ENCODE measurements at places on chromosomes 5 and 9.

GRCh38 chr5:74762599-74762998 is 4.3 kb downstream of the GFM2 start:
- DNase-seq, result no peak

GRCh38 chr9:96150324-96151227 is 151.4 kb downstream of the HSD17B3 start:
- peak; percentile 41 for DNase-seq

GRCh38 chr9:74800226-74800625 is 87.5 kb downstream of the TRPM6 start:
- no peak for DNase-seq

GRCh38 chr5:1152156-1152555 is 40.3 kb upstream of the SLC12A7 start:
- peak; percentile 32 for DNase-seq

GRCh38 chr5:113118298-113118697 is 141.7 kb downstream of the DCP2 start:
- DNase-seq, result no peak

GRCh38 chr5:143515829-143516228 is 112.3 kb upstream of the NR3C1 start:
- DNase-seq, result no peak

DNA sequence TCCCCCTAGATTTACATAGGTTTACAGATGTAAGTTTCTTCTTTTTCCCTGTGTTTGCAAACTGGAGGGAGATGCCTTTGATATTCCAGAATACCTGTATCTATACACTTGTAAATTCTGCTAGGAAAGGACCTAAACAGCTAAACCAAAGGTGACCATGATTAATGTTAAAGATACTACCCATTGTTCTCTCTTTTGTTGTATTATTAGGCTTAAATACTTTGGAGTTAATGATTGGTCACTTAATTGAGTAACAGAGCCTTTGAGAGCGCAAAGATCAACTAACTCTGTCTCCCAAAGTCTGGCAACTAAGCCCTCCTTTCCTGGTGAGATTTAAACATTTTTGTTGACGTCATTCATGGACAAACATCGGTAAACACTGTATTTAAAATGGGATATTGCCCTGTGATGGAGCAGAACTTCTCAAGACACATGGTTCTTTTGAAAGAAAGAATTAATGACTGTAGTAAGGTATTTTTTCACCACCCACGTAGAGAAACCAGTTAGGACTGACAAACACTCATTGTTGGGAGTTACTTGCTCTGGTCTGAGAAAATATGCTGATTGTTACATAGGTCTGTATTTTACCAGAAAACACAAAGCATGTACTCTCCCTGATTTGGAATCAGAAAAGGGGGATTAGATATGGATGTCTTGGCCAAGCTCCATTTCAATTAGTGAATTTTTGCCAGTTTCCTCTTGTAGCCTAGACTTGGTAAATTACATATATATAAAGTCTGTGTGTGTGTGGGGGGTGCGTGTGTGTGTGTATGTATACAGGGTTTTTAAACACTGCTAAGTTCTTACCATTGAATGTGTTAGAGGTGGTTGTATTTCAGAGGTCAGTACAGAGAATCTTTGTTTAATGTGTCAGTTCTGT is 4.6 kb downstream of the VCAN start:
- no peak for DNase-seq

DNA sequence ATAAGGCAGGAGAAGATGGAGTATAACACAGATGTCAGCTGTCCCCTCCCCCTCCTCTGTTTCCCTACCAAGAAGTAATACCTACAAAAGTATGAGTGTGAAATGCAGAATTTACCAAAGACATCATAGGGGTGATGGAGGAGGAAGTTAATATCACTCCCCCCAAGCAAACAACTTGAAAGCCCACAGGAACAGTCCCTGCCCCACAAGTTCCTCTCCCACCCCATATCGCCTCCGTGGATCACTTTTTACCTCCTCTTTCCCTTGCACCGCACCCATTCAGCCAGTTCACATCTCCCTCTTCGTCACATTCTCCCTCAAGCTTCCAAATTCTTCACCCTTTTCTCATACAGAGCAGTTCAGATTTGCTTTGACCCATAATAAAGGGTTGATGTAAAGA is 7.0 kb upstream of the SIL1 start:
- DNase-seq, result no peak

DNA sequence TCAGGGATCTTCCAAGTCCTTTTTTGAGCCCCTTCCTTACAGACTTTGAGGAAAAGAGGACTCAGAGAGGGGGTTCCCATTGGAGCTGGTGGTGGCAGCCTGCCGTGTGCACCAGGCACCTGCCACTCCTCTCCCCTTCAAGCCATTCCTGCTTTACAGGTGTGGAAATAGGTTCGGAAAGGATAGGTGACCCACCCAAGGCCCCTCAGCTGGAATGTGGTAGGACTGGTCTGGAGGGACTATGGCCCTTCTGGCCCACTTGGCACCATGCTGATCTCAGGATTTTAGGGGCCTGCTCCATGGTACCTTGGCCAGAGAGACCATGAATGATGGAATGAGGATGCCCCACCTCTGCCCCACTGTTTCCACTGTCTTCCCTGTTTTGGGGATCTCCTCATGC is 1.4 kb downstream of the GALNT12 start:
- DNase-seq, result no peak

DNA sequence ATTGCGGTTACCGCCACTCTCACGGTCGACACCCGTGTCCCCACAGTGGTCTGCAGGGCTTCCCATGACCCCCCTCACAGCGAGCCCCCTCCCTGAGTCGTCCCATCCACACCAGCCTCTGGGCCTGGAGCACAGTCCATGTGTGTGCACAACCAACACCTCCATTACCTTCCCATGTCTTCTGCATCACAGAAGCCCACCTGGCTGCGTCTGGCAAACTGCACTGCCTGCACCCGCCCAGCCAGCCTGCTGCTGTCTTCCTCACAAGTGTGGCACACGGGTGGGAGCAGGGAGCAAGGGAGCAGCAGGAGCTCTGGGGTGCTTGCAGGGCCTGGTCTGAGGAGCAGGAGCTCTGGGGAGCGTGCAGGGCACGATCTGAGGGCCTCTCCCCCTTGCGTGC is 415.3 kb upstream of the IRX4 start:
- no peak for DNase-seq

DNA sequence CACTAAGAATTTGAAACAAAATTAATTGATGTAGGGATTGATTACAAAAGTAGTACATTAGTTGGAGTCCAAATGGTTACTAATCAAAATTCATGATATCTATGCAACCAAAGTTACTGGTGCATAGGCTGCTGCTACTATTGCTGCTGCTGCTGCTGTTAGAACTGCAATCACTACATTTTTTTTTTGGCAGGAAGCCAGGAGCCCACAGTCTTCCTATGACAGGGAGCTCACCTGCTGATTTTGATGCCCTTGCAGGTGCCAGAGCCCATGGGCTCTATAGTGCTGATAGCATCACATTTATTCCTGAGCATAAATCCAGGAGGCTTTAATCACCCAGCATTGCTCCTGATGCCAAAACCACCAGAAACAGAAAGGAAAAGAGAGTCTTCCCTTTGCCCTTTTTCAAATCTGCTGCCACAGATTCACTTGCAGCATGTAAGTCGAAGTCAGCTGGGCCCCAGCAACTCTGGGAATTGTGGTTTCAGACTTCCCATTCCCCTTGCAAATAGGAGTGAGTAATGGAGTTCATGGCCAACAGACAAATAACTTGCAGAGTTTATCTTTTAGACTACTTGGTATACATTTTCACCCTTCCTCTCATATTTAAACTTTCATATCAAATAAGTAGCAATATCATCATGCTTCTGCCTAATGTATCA is 17.6 kb downstream of the SLCO6A1 start:
- DNase-seq, result no peak

DNA sequence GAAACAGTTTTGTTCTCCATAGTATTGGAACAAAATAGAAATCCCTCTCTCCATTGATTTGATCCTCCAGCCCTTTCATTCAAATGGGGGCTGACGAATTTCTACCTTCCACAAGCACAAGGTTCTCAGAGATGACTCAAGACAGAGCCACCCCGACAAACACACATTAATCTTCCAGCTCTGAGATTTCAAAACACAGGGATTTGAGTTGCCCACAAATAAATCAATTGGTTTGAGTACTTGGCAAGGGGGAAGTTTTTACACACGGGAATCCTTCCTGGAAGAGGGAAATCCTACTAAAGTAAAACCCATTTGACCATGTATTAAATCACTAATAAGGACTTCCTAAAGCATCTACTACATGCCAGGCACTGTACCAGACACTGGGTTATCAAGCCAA is 5.4 kb downstream of the ADRA1B start:
- no peak for DNase-seq

GRCh38 chr9:78866207-78867132 is 569.5 kb downstream of the PSAT1 start:
- no peak for DNase-seq

DNA sequence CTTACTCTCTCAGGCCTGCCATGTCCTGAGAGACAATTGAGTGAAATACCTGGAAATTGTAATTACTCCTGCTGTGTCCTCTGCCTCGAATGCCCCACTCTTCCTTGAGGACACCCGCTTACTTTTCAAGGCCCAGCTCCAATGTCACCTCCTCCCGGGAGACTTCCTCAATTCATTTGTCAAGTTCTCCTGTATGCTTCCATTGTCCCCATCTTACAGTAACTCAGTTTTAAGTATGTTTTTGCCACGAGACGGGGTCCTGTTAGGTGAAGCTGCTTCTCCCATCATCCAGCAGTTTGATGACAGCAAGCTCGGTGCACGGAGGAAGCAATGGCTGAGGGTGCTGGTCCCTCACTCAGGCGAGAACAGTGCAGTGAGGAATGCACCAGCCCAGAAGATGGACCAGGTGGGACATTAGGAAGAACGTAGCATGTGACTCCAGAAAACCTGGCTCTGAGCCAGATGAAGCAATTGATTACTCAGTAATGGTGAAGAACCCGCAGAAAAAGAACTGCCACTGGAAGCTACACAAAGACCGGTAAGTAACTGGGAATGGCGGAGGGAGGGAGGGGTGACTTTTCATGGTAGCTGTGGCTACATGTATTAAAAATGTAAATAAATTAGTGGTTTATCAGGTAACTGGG is 274.8 kb downstream of the DENND1A start:
- DNase-seq, result no peak

DNA sequence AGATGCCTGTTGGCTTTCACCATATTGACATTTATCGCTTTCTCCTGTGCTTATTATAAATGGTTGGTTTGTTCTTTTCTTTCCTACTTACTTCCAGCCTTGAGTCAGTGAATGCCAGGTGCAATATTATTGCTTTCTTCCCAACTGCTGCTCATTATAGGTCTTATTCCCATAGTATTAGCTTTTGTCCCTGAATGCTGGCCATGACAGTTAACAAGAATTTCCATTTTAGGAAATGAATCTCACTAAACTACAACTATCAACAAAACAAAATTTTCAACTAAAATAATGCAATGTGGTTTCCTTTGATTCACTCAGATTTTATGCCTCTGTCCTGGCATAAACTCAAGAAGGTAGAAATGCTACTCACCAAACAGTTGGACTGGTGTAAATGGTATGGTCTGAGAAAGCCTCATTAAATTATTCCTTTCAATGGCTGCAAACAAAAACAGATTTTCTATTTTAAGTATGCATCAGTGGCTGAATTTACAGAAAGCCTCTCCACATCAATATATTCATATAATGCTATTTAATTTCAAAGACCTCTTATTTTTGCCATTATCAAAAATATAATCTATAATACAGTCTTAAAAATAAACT is 145.4 kb downstream of the TRPM6 start:
- DNase-seq, result no peak

GRCh38 chr5:31993165-31993961 is 180.8 kb downstream of the GOLPH3 start:
- no peak for DNase-seq

DNA sequence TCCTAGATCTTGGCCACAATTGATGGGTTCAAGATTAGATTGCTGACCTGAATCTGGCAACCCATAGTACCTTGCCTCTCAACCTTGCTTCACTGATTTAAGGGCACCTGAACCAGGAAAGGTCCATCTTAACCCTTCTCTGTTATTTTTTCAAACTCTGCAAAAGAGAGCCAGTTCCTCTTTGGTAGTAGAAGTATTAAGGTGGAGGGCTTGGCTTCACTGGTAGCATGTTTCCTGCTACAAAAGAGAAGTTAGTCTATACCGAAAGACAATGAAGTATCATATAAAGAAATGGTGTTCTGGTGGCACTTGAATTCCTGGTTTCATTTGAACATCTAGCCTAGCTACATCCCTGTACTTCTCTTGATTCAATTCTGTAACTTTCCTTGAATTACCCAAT is 8.5 kb downstream of the ALG2 start:
- no peak for DNase-seq

DNA sequence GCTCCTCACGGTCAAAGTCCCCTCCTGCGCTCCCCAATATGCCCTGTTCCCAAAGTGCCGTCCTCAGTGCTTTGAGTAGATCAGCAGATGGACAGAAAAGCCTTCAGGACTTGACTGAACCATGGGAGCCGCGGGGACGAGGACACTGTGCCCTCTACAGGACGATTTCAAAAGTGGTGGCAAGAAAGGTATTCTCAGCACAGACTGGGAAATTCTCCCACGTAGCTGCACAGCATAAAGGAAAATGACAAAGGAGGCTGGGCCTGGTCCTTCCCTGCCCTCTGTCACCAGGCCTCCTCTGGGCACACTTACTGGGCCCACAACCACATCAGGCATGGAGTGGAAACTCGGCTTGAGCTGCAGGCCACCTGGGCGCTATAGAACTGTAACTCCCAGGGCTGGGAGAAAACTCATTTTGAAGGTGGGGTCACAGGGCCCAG is 16.7 kb upstream of the MTMR12 start:
- peak; percentile 67 for DNase-seq

GRCh38 chr5:135955525-135955924 is 742 bp upstream of the LECT2 start:
- no peak for DNase-seq

GRCh38 chr5:63524281-63524680 is 438.0 kb downstream of the HTR1A start:
- DNase-seq, result no peak

DNA sequence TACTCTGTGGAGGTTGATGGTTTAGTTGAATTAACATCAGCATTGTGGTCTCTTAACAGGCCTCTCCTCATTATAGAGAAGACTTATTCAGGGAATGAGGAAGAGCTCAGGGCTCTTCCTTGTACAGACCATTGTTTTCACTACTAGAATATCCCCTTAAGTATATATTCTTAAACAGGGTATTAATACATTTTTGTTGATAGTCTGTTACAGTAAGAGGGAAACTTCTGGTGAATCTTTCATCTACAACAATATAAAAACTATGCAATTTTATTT is 330.7 kb downstream of the ADGRV1 start:
- DNase-seq, result no peak

- no peak for DNase-seq
Measured at GRCh38 chr5:42090162-42090561, 165.1 kb downstream of the FBXO4 start.

DNA sequence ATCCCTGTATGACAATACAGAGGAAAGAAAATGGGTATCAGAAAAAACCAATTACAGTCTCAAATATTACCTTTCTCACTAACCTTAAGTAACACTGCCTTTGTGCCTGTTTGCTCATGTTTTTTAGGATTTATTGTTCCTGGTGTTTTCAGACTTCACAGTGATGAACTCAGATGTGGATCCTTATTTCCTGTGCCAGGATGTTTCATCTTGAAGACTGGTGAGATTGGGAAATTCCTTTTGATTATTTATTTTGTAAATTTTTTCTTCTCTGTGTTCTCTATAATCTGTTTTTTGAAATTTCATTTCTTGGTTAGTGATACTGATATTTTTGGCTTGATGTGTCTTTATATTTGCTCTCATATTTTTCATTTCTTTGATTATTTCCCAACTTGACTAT is 142.4 kb upstream of the GRIN3A start:
- DNase-seq, result no peak

- DNase-seq, result peak; percentile 48
Measured at GRCh38 chr9:133589454-133590227, 19.5 kb downstream of the FAM163B start.

- DNase-seq, result no peak
Measured at GRCh38 chr5:138488481-138488945, 23.2 kb downstream of the EGR1 start.

Data from CD4-positive, alpha-beta T cell treated with Interleukin-10 for 1 hour (primary cell).